ENCODE measurements at places on chromosomes 5 and 9. TPM values are rescaled to one million over a fixed set of nuclear protein-coding genes. Genes with fewer than 3 reads are reported as not detected.

- H3K27ac ChIP-seq: no peak overlapping the region
- no peaks in the 10 kb centered on the region for H3K36me3 ChIP-seq
- no peaks in the 10 kb centered on the region for H3K27me3 ChIP-seq
- DNase-seq: no peak
- H3K4me1 ChIP-seq: peaks cover 4% of the 10 kb centered on the region
Observed at GRCh38 chr9:20294046-20294750, 328.1 kb downstream of the MLLT3 start.

Gene LCN6
- 145 TPM for total RNA-seq

Gene OXCT1
- 32.8 TPM for total RNA-seq

DNA sequence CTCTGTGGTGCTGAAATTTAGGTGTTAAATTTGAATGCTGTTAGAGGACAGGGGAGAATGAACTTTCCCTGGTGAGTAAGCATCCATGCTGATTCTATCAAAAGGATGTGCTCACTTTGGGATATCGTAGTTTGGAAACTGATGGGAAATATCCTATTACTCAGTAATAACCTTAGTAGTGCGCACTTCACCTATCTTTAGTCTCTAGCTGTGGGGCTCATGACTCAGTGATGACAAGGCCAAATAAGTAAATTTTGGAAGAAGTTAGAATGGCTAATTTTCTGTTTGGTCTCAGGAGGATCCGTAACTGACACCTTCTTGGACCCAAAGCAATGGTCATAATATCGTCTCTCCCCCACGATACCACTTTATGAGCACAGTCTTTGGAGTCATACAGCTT, 448.4 kb downstream of the PSAT1 start:
- no peak for DNase-seq
- no peaks in the 10 kb centered on the region for H3K27me3 ChIP-seq
- H3K4me3 ChIP-seq: no peak overlapping the region
- no peaks in the 10 kb centered on the region for H3K4me1 ChIP-seq

DNA sequence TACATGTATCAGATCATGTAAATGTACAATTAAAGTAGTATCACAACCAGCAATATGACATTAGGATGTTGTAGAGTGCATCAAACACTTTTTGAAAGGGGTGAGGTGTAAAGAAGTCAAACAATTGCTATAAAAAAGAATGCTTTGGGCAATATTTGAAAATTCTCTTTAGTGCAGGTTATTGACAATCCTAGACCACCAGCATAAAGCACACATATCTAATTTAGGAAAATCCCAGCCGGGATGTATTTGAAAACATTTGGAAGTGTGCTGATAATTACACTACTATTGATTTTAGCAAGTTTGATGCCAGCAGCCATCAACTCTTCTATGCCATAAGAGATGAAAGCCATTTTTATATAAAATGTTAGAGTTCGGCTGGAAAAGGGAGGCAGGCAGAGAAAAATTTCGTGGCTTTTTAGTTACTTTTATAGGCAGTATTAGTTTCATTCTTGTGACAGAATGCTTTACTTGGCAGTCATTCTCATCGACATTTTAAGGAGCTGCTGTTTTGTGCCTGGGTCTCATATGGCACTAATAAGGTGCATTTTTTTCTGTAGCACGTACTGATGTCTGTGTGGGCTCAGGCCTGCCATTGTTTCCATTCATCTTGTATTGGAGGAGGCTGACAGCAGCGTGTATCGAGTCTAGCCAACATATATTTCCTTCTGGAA, 285.7 kb downstream of the AOPEP start:
- no peaks in the 10 kb centered on the region for H3K27me3 ChIP-seq
- DNase-seq: no peak
- H3K4me1 ChIP-seq: peaks cover 5% of the 10 kb centered on the region

- DNase-seq: peak; percentile 65
- H3K4me1 ChIP-seq: peaks cover 6% of the 10 kb centered on the region
- H3K36me3 ChIP-seq: no peaks in the 10 kb centered on the region
- no peaks in the 10 kb centered on the region for H3K27me3 ChIP-seq
- H3K27ac ChIP-seq: peak overlapping the region; percentile 73
Observed at GRCh38 chr5:160188141-160189015, 40.9 kb upstream of the FABP6 start.

- no peaks in the 10 kb centered on the region for H3K27me3 ChIP-seq
- peak overlapping the region; percentile 26 for H3K4me3 ChIP-seq
- H3K36me3 ChIP-seq: no peaks in the 10 kb centered on the region
- no peak for DNase-seq
- no peaks in the 10 kb centered on the region for H3K4me1 ChIP-seq
- peak overlapping the region; percentile 76 for H3K27ac ChIP-seq
Observed at GRCh38 chr9:131276891-131277286, 579 bp upstream of the FAM78A start.

Measured in uterus (tissue), 4 donors.